ENCODE measurements at places on chromosomes 4 and X.
A peak's percentile ranks its signal among the peaks of the same experiment; 100 is the strongest.

- DNase-seq: no peak
Observed at GRCh38 chr4:158814636-158815330, 46.0 kb downstream of the FNIP2 start.

GRCh38 chrX:107676559-107677378 lies 48.5 kb downstream of the PRPS1 start:
- peak; percentile 32 for DNase-seq

DNA sequence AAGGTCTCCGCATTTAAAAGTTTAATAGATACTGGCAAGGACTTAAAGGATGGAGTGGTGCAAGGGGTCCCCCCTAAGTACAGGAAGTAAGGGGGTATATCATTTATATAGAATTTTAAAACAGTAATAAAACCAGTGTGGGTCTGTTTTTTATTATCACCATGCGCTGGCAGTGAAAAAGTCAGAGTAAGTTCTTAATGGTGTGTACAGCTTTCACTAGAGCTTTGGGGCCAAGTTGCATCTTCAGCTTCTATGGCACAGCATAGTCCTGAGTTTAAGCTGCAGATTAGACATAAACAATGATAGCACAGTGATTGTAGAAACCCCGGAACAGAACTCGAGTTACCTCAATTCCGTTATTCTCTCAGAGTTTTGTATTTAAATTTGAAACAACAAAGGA lies 27.6 kb downstream of the RHOH start:
- DNase-seq: no peak

DNA sequence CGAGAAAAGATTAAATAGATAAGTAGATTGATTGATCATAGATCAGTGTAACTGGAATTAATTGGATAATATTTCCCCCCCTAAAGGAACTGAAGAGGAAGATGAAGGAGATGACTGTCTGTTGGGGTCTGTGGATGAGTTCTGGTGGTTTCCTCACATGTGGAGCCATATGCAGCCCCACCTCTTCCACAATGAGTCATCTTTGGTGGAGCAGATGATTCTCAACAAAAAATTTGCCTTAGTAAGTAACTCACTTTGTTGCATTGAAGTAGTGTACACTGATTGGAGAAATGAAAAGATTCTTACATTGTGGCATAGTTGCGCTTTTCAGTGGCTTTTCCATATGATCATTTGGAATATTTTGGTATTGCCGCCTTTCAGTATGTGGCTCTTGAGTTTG lies 80.4 kb downstream of the NDST3 start:
- no peak for DNase-seq

- DNase-seq: no peak
Observed at GRCh38 chr4:185535612-185536410, 504 bp upstream of the PDLIM3 start.

DNA sequence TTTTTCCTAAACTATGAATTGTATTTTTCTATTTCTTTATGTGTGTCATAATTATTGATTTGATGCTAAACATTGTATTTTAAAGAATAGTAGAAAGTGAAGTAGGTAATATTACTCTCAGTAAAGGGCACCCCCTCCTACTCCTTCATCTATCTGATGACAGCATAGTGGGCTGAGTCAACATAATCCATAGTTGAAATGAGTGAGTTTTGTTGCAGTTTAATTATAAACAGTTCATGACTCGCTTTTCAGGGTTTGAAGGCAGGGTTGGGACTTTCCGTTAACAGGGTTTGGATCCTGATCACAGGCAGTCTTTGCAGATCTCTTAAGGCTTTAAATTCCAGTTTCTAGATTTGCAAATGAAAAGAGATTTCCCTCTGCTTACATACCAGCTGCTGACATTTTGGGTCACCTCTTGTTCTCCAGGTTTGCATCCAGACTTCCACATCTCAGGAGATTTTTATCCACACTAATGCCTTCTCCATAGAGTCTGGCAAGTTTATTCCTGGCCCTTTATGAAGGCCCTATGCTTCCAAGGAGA lies 54.0 kb upstream of the TACR3 start:
- DNase-seq: no peak

GRCh38 chr4:54060116-54060515 lies 4.3 kb downstream of the CHIC2 start:
- DNase-seq: no peak

- no peak for DNase-seq
Observed at GRCh38 chr4:137312257-137312656, 220.0 kb downstream of the PCDH18 start.

DNA sequence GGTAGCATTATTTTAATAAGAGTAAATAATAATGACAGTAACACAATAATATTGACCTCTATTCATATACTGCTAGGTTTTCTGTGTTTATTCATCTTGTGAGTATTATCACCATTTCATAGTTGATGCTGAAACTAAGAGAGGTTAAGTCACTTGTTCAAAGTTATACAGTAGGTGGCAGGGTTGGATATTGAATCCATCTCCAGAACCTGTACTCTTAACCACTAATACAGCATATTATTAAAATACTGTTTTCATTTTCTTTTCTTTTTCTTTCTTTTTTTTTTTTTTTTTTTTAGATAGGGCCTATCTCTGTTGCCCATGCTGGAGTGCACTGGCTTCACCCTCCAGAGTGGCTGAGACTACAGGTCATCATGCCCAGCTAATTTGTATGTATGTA lies 7.1 kb upstream of the ELF2 start:
- DNase-seq: no peak

DNA sequence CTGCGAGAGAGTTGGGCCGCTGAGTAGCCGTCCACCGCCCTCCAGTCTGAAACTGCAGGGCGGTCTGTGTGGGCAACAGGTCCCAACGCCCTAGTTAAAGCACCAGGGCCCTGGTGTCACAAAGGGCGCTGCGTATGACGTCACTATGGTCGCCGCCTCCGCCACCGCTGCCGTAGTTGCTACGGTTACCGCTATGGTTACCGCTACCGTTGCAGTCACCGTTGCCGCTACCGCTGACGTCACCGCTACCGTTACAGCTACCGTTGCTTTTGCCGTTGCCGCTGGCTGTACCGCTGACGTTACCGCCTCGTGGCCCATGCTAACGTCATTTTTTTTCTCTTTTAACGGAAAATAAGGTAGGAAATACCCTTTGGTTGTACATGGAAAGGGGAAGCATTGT lies at the start of gene PPP1R2C:
PPP1R2C (minus strand) TSS at position 68 of the 400 bp plus-strand sequence. CDS start 84 bp downstream, outside the sequence.
- DNase-seq: no peak

- DNase-seq: no peak
Observed at GRCh38 chr4:13794819-13795565, 167.5 kb upstream of the BOD1L1 start.

- no peak for DNase-seq
Observed at GRCh38 chrX:38841750-38842149, 40.5 kb downstream of the MID1IP1 start.

GRCh38 chrX:130916636-130917422 lies 13.8 kb upstream of the ENOX2 start:
- DNase-seq: peak; percentile 53

GRCh38 chr4:15938640-15939039 lies at the start of gene FGFBP1:
TSS of gene FGFBP1 (minus strand) at chr4:15938740. CDS start at chr4:15936632, 2,108 bp downstream.
- DNase-seq: no peak

DNA sequence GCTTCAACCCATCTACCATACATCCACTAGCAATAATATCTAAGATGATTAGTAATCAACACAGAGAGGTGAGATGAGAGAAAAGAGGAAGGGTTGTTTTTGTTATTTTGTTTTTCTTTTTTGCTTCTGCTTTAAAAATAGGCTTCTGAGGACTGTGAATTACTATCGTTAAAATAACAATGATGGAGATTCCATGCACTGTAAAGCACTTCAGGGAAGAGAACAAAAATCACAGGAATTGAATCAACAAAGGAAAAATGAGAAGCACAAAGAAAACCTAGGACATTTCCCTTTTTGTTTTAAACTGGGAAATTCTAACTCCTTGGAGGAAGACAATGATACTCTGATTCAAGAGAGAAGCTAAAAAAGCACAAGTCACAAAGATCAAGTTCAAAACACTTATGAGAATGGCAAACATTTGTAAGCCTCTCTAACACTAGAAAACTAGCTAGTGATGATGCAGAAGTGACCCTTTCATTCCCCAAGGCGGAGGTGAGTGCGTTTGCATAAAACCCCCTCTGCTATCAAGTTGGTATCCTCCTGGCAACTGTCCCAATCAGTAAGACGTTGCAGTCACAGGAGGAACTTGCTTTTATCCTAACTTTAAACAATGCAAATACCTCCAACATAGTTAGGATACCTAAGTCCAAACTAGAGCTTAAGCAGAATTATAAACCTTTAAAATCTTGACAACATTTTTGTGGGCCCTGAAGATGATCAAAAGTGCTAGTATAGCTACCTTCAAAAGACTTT lies 308.5 kb downstream of the CAMK2D start:
- peak; percentile 80 for DNase-seq

DNA sequence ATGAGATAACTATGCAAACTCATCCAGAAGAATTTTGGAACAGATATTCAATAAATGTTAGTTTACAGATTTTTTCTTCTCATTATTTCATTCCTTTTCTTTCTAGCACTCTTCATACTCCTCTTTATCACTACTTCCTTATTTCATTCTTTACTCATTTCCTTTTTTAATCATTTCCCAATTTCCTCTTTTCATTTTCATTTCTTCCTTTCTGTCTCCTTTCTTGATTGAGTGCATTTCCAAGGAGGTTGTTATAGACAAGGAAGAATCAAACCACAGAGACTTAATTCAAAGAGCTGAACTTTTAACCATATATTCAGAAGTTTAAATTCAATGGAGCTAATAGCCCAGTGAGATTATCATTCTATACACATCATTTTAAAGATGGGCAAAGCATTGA lies 600.7 kb downstream of the ARAP2 start:
- no peak for DNase-seq

- no peak for DNase-seq
Observed at GRCh38 chrX:129983575-129984110, 1.2 kb downstream of the BCORL1 start.

DNA sequence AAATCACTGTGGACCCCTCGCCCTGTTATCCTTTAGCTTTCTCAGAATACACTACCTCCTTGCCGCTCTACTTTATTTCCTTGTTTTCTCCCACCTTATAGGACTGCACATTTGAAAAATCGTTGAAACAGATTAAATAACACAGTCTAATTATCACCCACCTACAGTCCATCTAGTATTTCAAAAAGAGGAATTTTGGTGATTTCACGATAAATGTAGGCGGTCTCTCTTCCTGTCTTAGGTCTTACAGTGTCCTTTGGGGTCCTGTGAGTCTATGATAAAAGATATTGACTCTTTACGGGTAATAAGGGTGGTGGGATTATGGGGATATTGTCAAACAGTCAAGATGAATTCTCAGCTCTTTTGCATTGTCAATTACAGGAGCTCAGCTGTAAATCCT lies 2.4 kb upstream of the TBL1X start:
- DNase-seq: no peak

- no peak for DNase-seq
Observed at GRCh38 chrX:3312109-3312508, 34.3 kb downstream of the MXRA5 start.

DNA sequence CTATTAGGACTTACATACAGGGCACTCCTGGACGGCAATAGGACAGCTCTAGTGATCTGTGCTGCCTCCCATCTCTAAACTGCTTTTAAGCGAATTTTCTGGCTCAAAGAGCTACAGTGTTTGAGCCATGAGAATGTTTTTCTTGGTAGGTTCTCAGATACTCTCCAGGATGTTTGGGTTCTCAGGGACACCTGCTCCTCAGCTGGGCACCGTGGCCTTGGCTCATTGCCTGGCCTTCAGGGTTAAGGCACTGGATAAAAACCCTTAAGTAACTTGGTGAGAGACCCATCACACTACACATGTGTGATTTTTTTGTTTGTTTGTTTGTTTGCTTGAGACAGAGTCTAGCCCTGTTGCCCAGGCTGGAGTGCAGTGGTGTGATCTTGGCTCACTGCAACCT lies 38.5 kb upstream of the HERC5 start:
- DNase-seq: no peak

GRCh38 chr4:1539859-1540600 lies 133.8 kb upstream of the NKX1-1 start:
- no peak for DNase-seq

DNA sequence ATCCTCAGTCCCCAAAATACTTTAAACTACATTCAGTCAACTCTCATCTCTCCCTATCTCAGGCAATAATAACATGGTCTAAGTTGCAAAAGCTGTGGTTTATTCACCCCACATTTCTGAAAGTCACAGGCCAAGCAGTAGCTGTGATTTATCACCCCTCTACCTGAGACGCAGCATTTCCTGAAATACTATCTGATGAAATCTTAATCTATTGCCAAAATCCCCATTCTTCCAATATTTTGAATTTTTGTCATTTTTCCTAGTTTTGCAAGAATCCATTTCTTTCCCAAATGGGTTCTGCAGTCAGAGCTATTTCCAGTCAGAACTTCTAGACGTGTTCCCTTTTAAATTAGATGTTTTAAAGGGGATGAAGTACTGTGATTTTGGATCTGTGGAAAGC lies 148.3 kb downstream of the BANK1 start:
- DNase-seq: no peak

- DNase-seq: no peak
Observed at GRCh38 chr4:77538144-77538543, 67.5 kb upstream of the CXCL13 start.

DNA sequence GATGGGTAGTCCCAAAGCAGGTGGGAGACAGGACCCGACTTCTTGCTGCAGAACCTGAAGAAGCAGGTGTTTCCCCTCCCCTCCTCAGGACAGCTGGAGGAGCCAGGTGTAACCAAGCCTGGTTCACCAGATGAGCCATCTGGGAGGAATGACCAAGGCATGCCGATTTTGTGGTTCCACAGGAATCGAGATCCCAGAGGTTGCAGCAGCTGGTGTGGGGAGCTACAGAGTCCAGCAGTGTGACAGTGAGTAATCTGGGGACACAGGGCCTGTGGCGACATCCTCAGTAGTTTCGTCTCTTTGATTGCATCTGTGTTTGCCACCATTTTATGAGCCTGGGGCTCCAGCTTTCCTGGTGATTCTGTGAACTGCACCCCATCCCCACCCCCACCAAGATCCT lies 2.6 kb upstream of the NDP start:
- no peak for DNase-seq

DNA sequence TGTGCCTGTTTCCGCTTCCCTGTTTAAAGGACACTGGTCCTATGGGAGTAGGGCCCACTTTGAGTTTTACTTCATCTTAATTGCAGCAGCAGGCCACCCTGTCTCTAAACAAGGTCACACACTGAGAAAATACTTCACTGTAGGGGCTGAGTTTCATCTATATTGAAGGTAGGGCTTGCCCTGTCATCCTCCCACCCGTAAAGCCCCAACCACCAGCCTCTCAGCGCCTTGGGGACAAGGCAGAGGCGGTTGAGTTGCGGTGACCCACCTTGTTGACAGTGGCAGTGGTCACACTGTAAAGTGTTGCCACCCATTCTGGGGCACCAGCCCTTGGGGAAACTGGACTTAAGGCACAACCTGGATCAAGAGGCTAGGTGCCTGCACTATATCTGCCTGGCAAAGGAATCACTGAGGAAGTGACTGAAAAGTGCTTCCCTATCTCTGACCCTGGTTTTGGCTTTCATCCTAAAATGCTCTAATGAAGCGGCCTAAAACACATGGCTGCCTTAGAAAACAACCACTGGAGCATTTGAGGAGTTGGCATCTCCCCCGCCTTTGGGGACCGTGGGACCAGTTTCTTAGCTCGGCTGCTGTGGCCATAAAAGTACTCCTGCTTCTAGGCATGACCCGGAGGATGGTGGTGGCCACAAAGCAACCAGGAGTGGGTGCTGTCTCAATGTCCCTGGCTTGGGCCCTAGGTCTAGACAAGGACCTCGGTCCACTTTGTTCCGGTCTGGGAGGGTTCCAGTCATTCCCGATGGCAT lies 7.8 kb upstream of the WDR1 start:
- no peak for DNase-seq

All from kidney capillary endothelial cell (primary cell).